ENCODE measurements at places on chromosomes 2 and 18.

GRCh38 chr2:42800981-42801380 lies 8.6 kb upstream of the HAAO start:
- no peak for DNase-seq

GRCh38 chr2:149761611-149762010 lies 174.0 kb upstream of the MMADHC start:
- no peak for DNase-seq

GRCh38 chr2:239035361-239035814 lies 187.5 kb downstream of the TWIST2 start:
- no peak for DNase-seq

DNA sequence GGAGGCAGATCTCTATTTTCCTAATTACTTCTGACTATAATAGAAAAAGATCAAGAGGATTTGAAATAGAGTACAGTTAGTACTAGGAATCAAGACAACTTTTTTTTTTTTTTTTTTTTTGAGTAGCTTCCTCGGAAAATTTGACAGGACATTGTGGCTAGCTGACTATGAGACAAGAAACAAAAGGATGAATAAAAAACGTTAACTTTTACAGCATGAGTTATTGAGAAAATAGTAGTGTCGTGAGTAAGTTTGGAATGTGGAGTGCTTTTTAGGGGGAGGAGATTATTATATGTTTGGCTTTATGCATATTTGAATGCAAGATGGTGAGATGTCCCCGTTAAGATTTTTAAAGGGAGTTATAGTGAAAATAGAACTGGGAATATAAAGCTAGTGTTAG lies 27.7 kb upstream of the CPS1 start:
- DNase-seq, result no peak

GRCh38 chr2:69514406-69514805 lies 77.2 kb upstream of the NFU1 start:
- peak; percentile 68 for DNase-seq

DNA sequence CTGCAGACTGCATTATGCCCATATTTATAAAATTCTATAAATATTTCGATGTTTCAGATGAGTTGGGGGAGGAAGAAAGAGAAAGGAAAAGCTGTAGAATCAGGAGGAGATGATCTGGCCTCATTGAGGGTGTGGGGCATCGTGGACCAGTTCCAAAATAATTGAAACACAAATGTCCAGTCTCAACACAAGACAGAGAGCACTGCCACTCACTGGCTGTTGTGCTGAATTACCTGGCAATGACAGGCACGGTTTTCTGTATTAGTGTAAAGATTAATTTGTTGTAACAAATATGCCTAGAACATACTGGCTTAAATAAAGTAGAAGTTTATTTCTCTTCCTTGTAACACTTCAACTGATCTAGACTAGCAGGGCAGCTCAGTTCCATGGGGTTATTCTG lies 24.1 kb downstream of the POLE4 start:
- peak; percentile 7 for DNase-seq

GRCh38 chr2:55056024-55056521 lies 5.8 kb upstream of the RTN4 start:
- peak; percentile 45 for DNase-seq

DNA sequence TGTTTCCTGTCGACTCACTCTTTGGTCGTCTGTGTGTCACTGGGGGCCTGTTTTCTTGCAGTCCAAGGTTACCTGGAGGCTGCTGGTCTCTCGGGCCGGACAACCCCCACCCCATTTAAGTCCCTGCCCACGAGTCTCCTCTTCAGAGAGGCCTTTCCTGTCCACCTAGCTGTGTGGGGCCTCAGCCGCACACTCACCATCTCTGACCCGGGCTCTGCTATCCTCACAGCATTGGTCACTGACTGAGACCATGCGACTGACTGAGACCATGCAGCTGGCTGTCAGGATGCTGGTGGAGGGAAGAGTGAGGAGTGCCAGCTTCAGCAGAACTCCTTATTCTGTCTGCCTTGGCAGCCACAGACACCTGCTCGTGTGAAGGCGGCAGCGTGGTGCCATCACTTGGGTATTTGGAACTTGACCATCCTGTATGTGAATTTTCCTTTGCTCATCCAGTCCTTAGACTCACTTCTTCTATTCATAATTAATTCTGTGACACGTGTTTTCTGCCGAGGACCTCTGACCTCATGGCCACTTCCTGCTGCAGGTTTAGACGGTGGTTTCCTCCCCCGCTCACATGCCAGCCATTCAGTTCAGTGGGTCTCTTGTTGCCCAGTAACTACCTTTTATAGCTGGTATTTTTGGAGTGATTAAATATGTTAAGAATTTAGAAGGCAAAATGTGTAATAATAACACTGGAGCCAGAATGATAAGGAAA lies 47.5 kb upstream of the ASB1 start:
- peak; percentile 39 for DNase-seq

- no peak for DNase-seq
Observed at GRCh38 chr2:138931284-138932256, 151.4 kb upstream of the NXPH2 start.

DNA sequence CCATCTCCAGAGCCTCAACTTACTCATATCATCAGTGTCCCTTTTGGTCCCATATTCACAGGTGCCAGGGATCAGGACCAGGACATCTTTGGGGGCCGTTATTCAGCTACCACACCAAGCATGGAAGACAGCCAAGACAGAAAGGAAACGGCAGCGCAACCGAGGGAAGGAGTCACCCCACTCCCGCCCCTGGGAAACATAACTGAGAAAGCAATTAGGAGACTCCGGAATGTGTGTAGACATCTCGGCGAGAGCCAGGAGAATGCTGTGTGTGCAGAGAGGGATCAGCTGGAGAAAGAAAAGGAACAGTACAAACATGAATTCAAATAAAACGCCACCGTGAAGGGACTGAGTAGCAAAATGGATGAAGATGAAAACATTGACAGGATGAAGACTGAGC lies 13.4 kb upstream of the BOK start:
- DNase-seq, result peak; percentile 90

DNA sequence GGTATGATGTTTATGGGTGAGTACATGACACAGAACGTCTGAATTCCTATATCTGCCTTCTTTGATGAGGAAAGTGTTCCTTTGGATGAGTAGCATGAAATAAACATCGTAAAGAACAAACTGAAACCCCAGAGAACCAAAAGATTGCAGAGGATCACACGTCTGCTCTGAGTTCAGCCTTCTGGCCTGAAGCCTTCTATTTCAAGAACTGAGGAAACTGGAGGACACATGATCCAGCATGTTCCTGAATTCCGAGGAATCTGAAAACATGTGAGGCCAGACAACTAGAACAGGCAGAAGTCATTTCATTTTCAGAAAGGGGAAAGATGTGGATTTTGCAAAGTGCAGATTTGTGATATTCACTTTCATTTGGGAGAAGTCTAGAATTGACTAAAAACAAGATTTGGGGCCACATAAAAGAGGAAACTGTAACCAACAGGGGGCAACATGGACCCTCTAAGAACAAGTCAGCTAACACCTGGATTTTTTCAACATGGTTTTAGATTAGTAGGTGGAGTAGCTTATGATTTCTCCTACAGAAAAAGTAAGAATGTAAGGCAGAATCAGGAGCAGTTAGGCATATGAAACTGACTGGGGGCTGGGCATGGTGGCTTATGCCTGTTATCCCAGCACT lies 8.3 kb downstream of the SULT6B1 start:
- DNase-seq, result no peak

DNA sequence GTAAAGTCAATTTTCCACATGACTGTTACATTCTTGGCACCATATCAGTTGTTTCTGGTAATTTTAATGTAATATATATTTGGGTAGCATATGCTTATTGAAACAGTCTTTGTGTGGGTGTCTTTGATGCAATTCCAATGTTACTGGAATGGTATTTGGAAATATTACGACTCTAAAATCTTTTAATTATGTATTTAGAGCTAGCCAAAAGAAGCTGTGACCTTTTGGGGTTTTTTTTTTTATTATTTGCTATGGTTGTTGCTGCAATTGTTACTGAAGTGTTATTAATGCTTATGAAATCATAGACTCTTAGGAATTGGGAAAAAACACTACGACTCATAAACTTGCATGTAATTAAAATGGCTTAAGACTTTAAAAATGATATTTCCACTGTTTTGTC lies 95.9 kb downstream of the AOX1 start:
- no peak for DNase-seq

- no peak for DNase-seq
Observed at GRCh38 chr2:201007584-201007998, 44.1 kb upstream of the ORC2 start.

DNA sequence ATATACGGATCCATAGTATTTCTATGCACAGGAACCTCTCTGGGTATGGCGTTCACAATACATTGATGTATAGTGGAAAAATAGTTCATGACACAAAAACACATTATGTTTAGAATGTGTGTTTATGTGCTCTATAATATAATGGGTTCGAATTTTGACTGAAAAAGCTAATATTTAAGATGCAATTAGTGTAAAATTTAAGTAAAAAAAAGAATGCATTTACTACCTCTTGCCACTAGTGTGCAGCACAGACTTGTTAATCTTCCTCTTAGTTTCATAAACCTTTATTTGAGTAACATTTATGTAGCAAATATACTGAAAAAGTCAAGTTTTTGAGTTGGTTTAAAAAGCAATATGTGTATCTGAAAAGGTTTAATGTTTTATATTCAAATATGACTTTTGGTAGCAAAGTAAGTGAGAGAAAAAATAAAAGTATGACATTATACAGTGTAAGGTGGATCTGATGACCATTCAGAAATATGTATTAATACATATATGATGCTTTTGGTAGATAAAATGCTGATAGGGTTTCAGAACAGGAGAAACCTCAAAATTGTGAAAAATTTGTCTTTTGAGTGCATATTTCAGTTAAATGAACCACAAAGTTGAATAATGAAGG lies 49.4 kb downstream of the CCDC102B start:
- peak; percentile 31 for DNase-seq

- DNase-seq, result peak; percentile 90
Observed at GRCh38 chr2:38233231-38233983, 143.7 kb downstream of the ATL2 start.

GRCh38 chr18:63040788-63041410 lies 278.7 kb downstream of the BCL2 start:
- no peak for DNase-seq

DNA sequence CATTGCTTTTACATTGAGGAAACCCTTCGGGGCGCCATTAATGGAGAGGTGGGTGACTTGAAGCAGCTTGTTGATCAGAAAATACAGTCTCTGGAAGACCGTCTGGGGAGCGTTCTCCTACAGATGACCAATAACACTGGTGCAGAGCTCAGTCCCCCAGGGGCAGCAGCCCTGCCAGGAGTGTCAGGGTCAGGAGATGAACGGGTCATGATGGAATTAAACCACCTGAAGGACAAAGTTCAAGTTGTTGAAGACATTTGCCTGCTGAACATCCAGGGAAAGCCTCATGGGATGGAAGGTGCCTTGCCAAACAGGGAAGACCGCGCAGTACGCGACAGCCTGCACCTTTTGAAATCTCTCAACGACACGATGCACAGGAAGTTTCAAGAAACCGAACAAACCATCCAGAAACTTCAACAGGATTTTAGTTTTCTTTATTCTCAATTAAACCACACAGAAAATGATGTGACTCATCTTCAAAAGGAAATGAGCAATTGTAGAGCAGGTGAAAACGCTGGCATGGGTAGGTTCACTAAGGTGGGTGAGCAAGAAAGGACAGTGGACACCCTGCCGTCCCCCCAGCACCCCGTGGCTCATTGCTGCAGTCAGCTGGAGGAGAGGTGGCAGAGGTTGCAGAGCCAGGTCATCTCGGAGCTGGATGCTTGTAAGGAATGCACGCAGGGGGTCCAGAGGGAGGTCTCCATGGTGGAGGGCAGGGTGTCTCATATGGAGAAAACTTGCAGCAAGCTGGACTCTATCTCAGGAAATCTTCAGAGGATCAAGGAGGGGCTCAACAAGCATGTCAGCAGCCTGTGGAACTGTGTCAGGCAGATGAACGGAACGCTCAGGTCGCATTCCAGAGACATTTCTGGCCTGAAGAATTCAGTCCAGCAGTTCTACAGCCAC lies 45.0 kb downstream of the EMILIN2 start:
- peak; percentile 49 for DNase-seq

GRCh38 chr2:26394694-26395093 lies 7.0 kb upstream of the DRC1 start:
- no peak for DNase-seq

- DNase-seq, result peak; percentile 83
Observed at GRCh38 chr2:38187541-38188011, 111.6 kb upstream of the CYP1B1 start.
